CD8-positive, alpha-beta T cell (primary cell): ENCODE measurements at places on chromosomes 3 and 15.

GRCh38 chr3:143613226-143613625 lies 235.0 kb downstream of the SLC9A9 start:
- no peak for DNase-seq

DNA sequence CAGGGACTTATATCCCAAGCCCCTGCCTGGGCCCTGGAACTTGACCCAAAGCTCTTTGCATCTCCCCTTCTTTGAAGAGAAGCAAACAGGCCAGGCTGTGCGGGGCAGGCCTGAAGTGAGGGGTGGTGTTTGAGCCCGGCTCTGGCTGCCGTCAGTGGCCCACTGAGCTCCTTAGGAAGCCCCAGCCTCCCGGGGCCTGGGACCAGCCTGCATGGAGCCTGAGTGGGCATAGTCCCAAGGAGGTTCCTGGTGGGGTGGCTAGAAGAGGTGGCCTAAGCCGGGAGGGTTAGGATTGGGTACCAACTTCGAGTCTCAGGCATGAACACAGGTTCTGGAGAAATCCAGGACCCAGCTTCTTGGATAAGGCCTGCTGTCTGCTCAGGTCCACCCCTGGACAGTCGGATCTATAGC lies 6.4 kb downstream of the TMIE start:
- DNase-seq: no peak

- no peak for DNase-seq
Observed at GRCh38 chr3:10387881-10388609, 67.1 kb upstream of the SEC13 start.

GRCh38 chr3:50259432-50260026 lies 9.4 kb upstream of the SEMA3B start:
- no peak for DNase-seq

DNA sequence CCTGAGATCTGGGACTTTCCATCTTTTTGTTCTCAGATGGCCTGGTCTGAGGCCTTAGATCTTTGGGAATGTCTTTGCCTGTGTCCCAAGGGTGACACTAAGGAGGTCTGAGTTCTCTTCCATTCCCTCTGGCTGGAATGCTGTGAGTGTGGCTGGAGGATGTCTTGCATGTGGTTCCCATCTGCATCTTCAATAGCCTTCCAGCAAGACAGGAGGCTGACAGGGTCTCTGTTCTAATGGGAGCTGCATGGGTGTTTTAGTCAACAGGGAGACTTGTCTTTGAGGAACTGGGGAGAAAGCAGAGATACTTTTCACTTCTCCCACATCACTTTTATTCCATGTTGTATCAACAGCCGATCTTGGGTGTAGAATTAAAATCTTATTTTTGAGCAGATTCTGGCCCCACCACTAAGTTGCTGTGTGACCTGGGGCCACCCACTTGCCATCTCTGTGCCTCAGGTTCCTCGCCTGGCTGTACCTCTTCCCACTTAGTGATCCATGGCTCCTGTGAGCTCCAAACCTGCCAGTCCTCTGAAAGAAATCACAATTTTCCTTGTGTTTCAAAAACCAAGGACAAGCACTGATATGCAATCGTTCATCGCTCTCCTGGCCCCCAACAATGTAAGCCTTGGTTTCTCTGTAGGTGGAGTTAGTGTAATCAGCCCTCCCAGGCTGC lies 75.2 kb downstream of the LSM3 start:
- no peak for DNase-seq

DNA sequence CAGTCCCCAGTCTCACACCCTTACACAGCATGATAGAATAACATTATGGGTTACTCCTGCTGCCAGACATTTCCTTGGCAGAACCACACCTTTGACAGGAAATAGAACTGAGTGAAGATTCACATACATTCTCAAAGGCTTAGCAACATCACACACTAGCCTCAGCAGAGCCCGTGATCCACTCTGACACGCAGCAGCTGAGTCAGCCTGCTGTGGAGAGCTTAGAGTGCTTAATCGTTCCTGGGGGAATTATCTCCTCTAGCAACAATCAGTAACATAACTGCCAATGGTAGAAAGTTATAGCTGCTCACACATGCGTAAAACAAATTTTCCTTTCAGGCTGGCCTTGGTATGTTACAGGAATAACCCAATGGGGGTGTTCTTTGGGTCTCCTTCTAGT lies 382.1 kb downstream of the GAP43 start:
- DNase-seq: no peak

DNA sequence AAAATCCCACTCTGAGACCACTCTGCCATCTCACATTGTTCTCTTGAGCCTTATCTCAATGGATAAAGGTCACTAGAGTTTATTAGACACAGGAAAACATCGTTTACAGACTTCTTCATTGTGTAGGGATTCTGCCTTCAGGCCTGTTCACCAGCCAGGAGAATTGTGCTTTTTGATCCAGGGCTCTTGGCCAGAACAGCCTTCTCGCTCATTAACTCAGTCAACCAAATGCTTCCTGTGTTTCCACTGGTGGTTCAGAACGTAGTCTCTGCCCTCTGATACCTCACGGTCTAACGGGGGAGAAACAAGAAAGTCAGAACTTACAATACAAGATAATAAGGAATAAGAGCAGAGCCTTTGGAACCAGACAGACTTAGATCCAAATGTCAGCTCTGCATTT lies 54.2 kb upstream of the TSEN2 start:
- no peak for DNase-seq

GRCh38 chr15:93179072-93179471 lies 90.1 kb upstream of the RGMA start:
- DNase-seq: no peak

DNA sequence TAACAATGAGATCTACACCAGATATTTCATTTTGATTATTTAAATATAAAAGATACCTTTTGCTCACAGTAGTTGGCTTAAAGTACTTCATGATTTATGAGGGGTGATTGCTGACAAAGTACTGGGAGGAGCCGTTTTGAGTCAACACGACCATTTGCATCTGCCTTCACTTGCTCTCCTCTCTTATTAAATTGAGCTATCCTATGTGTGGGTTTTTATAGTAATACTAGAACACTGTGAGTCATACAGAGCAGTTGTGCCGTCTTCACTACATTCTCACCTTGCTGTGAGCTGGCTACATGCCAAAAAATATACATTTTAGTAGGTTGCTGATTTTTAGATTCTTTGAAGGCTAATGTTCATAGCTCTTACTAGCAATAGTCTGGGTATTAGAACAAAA lies 161.2 kb downstream of the ALCAM start:
- peak; percentile 21 for DNase-seq

GRCh38 chr15:34243226-34243625 lies 18.4 kb downstream of the EMC4 start:
- no peak for DNase-seq

- no peak for DNase-seq
Observed at GRCh38 chr3:125126323-125126722, 70.5 kb upstream of the HEG1 start.

GRCh38 chr3:194062830-194063229 lies 73.1 kb upstream of the HES1 start:
- no peak for DNase-seq

DNA sequence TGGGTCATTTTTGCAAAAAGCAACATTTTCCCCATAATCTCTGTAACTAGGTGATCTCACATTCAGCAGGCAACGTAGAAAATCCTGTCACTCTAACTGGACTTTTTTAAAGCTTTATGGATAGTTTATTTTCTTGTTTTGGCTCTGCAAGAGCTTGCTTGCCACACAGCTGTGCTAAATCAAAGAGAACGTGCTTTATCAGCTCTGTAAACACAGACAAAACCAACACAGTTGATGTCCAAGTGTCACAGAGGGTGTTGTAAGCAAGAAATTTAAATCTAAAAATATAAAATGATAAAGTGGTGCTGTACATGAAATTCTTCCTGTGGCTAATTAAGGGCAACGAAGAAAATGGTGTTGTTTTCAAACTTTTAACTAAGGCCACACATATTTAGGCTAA lies 97.5 kb upstream of the STAC start:
- DNase-seq: no peak

GRCh38 chr15:46489276-46489675 lies 854.4 kb downstream of the SQOR start:
- no peak for DNase-seq

DNA sequence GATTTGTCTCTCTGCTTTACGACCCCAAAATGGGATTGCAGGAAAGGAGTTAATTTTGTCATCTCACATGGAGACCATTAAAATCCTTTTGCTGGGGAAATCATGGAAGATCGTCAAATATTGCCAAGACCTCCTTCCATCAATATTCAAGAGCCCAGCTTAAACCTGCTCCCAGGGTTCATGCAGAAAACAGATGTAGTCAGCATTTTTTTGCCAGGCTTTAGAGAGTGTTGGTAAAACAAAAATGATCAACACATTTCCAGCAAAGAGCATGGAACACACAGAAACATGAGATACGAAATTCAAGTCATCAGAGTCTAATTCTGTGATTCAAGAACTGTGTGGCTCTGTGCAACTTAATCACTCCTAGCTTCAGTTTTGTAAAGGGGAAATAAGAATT lies 118.0 kb upstream of the ATP10A start:
- DNase-seq: no peak

GRCh38 chr15:63729115-63729884 lies 104.4 kb downstream of the HERC1 start:
- DNase-seq: no peak

GRCh38 chr3:34361921-34362320 lies 563.5 kb downstream of the PDCD6IP start:
- DNase-seq: no peak

GRCh38 chr15:41367418-41367817 lies 34.7 kb downstream of the NUSAP1 start:
- no peak for DNase-seq

DNA sequence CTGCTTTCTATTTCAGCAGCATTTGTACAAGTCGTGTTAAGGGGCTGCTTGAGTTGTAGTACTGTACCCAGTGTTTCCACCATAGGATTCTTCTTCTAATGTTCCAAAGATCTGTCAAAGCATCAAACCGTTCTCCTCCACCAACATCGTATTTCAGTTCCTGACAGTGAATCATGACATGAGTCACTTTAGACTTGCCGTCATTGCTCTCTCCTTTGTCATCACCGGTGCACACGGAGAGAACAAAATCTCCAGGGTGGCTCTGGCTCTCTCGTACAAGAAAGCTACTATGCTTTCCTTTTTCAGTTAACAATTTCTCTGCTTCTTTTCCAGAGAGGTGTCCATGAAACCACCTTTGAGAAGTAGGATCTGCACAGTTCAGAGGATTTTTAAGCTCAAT lies 270.9 kb upstream of the CCDC54 start:
- DNase-seq: no peak

- DNase-seq: no peak
Observed at GRCh38 chr3:157317895-157318294, 118.8 kb upstream of the PTX3 start.

- no peak for DNase-seq
Observed at GRCh38 chr3:111593666-111594065, 1.5 kb downstream of the ZBED2 start.

DNA sequence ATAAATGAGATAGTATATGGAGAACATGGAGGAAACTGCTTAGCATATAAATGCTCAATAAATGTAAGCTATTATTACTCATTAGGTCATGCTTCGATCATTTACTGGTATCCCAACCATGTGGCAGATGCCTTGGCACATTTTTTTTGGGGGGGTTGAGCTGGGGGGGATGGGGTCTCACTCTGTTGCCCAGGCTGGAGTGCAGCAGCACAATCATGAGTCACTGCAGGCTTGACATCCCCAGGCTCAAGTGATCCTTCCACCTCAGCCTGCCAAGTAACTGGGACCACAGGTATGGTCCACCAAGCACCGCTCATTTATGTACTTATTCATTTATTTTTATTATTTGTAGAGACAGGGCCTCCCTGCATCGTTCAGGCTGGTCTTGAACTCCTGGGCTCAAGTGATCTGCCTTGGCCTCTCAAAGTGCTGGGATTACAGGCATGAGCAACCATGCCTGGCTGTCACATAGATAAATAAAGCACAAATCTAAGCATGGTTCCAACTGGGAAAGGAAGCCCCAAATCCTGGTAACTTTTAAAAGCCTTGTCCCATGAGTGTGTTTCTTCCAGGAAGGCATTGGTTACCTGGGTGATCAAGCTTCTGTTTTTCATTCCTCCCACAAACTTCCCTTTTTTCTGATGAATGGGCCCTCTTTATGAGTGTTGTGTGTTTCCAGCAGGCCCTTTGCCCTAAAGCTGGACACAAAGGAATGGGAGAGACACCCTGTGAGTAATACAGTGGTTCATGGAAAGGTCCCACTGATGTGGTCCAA lies 147.4 kb upstream of the UMPS start:
- no peak for DNase-seq

GRCh38 chr15:72369964-72370363 lies 5.8 kb downstream of the HEXA start:
- DNase-seq: no peak

DNA sequence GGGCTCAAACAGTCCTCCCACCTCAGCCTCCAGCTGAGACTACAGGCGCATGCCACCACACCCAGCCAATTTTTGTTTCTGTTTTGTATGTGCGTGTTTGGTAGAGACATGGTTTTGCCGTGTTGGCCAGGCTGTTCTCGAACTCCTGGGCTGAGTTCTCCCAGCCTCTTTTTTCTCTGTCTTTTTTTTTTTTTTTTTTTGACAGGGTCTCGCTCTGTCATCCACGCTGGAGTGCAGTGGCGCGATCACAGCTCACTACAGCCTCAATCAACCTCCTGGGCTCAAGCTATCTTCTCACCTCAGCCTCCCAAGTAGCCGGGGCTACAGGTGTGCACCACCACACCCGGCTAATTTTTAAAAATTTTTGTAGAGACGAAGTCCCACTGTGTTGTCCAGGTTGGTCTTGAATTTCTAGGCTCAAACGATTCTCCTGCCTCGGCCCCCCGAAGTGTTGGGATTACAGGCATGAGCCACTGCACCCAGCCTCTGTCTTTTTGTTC lies 867 bp upstream of the DCAF1 start:
- peak; percentile 40 for DNase-seq

- DNase-seq: no peak
Observed at GRCh38 chr3:26963361-26963743, 340.8 kb downstream of the LRRC3B start.

- no peak for DNase-seq
Observed at GRCh38 chr15:28133281-28133680, 34.2 kb upstream of the OCA2 start.

DNA sequence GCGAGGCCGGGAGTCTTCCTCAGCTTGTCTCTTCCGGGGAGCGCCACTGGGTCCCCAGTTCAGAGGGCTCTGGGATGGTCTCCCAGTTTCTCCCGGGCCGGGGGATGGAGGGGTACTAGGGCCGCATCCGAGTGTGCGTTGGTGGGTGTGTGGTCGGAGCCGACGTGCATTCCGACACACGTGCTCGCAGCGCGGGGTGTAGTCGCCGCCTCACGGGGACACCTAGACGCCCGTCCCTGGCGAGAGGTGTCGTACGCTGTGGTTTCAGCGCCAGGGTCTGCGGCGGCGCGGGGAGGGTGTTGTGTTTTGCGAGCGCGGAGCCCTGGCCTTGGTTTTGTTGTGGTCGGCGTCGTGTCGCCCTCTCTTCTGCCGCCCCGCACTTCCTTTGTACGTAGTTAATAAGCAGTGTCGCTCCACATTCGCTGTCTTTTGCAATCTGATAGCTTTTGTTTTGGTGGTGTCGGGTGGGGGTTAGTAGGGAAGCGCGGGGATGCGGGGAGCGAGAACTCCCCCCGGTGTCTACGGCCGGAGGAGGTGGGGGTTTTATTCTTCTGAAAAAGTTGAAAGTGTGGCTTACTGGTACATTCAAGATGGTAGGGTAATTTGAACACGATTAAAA lies 2.2 kb downstream of the IGF1R start:
- DNase-seq: peak; percentile 64

- DNase-seq: no peak
Observed at GRCh38 chr3:167110901-167111300, 269.2 kb downstream of the ZBBX start.
